Naive B cell (primary cell): ENCODE measurements at places on chromosomes 7 and 10.
A peak's percentile ranks its signal among the peaks of the same experiment; 100 is the strongest.

- DNase-seq: peak; percentile 72
Measured at GRCh38 chr10:30488316-30488715, 54.3 kb downstream of the MAP3K8 start.

- DNase-seq: no peak
Measured at GRCh38 chr10:129483430-129484010, 16.5 kb downstream of the MGMT start.

GRCh38 chr7:122269241-122269640, 35.3 kb downstream of the FEZF1 start:
- no peak for DNase-seq

GRCh38 chr7:47337531-47337930, 244.4 kb downstream of the TNS3 start:
- DNase-seq: no peak

- DNase-seq: no peak
Measured at GRCh38 chr10:115975506-115975905, 297.5 kb downstream of the GFRA1 start.

DNA sequence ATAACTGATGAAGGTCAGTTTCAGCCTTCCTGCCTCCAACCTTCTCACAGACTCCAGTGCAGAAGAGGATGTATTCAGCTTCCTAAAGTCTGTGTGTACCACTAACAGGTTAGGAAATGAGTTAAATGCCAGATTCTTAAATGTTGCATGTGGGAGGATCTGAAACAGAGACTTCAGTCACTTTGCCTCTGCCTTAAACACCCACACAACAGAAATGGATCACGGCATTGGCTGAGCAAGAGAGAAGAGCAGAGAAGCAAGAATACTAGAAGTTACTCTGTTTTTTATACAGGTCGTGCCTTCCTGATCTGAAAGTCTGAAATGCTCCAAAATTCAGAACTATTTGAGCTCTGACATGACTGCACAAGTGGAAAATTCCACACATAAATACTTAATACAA, 98.9 kb upstream of the ARHGAP21 start:
- no peak for DNase-seq

- no peak for DNase-seq
Measured at GRCh38 chr7:128136215-128136597, 104.9 kb upstream of the LEP start.

- DNase-seq: no peak
Measured at GRCh38 chr10:22662733-22663330, 51.5 kb downstream of the PIP4K2A start.

DNA sequence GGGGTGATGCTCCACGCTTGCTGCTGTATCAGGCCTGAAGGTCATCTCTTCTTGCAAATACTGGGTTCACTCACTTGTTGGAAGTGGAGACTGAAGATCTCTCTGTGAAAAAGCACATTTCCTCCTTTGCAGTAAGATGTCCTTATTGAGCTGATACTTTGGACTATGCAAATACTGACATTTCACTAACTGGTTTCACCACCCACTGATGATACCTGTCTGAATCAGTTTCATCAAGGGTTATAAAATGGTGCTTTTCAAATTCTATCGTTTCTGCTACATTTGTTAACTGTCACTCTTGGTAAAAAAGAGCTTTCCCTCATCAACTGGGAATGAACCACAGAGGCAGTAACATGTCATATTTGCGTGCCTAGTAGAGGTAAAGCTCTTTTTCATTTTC, 35.5 kb downstream of the RAB19 start:
- DNase-seq: no peak

DNA sequence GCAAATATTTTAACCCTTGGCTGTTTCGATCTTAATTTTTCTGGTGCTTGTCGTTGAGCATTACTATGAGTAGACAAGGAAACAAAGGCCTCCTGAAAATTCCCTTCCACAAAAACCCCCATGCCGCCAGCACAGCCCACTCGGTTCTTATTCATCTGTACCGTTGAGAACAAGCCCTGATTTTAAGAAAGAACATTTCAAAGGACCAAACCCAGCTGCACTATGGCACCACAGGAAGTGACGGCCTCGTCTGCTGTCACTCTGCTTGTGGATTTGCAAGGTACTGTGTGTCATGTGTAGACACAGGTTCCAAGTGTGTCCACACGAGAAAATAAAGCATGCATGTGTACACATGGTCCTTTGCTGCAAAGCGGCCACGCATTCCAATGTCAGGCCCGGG, 285.2 kb downstream of the DNAJB6 start:
- DNase-seq: no peak

GRCh38 chr10:77799352-77799751, 127.2 kb downstream of the DLG5 start:
- no peak for DNase-seq
